Stimulated activated CD4-positive, alpha-beta T cell treated with anti-CD3 and anti-CD28 coated beads, Interleukin-12 subunit alpha, Interleukin-12 subunit beta, amount 100 ng/mL, for 48 hours (primary cell): ENCODE measurements at places on chromosomes 3 and 15.

DNA sequence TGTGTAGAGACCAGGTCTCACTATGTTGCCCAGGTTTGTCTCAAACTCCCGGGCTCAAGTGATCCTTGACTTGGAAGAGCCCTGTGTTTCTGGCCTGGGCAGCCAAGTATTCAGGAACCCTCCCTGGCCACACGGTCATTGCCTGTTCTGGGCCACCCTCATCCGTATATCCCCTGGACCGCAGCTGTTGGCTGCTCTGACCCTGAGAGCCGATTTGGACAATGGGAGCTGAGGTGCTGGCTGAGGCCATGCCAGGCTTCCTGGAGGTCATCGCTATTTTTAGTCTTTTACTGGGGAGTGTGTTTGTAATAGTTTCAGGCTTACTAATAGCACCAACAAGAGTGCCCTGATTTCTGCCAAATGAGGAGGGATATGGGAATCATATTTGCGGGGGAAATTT, 60.7 kb downstream of the ADAMTS7 start:
- DNase-seq: no peak

GRCh38 chr3:151584566-151584965, 123.7 kb upstream of the IGSF10 start:
- no peak for DNase-seq

GRCh38 chr3:194040516-194041273, 95.3 kb upstream of the HES1 start:
- DNase-seq: no peak

DNA sequence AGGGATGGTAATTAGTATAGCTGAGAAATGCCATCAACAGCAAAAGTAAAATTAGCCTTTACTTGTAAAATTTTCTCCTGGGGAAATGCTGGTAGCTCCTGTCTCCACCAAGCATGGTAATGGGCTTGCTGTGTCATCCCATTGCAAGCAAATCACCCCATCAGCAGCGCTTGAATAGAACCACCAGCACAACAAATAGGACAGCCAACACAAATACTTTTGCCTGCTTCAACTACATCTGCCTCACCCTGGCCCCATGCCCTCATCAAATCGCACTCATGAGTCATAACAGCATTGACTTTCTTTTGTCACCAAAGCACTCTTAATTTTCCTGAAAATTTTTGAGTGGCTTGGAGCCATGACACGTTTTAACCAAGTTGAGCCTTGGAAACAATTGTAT, 52.6 kb downstream of the ERC2 start:
- no peak for DNase-seq

- DNase-seq: no peak
These were observed 50.6 kb upstream of the SPPL2A start for GRCh38 chr15:50815958-50816590.

- no peak for DNase-seq
These were observed 329.5 kb downstream of the MFSD1 start for GRCh38 chr3:159131376-159131775.

- no peak for DNase-seq
These were observed 19.0 kb upstream of the ARHGEF26 start for GRCh38 chr3:154102225-154102624.

DNA sequence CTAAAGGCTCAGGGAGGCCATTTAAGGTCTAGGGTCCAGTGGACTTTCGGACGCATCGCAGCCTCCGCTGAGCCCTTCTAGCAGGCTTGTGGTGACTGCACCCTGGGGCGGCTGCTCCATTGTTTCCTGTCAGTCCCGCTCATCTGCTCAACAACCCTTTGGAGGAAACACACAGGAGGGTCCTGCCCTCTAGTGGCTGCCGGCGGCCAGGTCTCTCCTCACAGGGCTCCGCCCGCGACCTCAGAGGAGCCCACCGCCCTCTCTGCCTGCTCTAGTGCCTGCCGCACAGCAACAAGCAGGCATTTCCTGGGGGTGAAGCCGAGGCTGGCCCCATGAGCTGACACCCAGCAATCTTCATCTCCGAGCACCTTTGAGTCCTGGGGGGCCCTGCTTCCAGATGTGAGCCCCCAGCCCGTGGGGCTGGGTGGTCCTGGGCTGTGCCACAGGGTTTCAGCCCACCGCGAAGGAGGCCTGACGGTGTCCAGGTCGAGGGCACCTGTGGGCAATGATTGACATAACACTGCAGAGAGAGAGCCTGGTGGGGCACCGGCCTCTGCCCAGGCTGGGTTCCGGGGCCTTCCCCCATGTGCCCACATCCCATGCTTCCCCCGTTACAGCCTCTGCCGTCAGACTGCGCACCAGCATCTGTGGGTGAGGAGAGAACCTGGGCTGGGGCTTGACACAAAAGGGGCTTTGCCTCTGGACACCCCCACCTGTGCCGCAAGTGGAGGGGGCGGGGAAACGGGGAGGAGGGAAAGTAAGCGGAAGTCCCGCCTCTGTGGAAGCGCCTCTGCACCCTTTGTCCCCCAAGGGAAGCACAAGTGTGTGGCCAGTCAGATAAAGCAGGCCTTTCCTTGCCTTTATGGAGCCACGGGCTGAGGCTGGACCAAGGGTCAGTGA, 27.0 kb upstream of the SFMBT1 start:
- peak; percentile 89 for DNase-seq

DNA sequence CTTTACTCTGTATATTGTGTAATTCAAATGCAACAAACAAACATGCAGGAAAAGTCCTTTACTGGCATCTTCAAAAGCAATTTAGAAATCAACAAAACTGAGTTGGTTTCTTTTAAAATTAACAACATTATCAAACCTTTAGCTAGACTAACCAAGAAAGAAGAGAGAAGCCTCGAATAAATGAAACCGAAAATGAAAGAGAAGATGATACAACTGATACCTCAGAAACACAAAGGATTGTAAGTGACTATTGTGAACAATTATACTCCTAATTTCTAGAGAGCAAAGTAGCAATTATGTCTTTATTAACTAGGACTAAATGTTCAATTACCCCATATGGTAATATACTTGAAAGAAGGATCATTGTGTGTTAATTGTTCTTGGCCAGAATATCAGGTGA, 49.2 kb upstream of the P3H2 start:
- no peak for DNase-seq

DNA sequence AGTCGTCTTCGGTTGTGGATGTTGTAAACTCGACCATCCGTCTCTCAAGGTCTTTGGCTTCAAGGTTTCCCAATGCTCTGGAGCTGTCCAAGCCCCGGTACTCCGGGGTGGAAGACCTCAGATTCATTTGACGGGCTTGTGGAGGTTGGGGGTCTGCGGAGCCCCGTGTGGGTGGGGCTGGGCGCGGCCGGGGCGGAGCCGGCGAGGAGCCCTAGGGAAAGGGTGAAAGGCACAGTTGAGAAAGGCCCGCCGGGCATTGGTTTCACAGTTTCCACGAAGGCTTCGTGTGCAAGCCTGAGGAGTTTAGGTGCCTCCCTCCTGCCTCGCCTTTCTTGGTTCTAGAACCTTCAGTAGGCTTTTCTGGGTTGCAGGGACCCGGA, 360 bp upstream of the MGA start:
- DNase-seq: no peak

DNA sequence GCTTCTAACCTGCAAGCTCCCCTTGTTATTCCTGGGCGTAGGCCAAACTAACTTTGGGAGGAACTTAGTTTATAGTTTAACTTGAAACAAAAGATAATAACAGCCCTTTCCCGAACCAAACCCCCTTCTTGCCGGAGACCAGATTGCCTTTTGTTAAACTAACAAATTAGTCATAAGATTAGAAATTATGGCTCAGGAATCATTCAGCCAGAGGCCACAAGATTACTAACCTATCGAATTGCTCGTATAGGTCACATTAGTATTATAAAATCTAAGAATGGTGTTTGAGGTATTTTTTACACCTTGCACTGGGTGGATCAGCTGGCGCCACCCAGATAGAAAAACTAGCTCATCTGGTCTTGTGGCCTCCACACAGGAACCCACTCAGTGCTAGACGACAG, 65.3 kb upstream of the RAP2B start:
- no peak for DNase-seq

- no peak for DNase-seq
These were observed 95.5 kb downstream of the ST6GAL1 start for GRCh38 chr3:187025656-187026316.

DNA sequence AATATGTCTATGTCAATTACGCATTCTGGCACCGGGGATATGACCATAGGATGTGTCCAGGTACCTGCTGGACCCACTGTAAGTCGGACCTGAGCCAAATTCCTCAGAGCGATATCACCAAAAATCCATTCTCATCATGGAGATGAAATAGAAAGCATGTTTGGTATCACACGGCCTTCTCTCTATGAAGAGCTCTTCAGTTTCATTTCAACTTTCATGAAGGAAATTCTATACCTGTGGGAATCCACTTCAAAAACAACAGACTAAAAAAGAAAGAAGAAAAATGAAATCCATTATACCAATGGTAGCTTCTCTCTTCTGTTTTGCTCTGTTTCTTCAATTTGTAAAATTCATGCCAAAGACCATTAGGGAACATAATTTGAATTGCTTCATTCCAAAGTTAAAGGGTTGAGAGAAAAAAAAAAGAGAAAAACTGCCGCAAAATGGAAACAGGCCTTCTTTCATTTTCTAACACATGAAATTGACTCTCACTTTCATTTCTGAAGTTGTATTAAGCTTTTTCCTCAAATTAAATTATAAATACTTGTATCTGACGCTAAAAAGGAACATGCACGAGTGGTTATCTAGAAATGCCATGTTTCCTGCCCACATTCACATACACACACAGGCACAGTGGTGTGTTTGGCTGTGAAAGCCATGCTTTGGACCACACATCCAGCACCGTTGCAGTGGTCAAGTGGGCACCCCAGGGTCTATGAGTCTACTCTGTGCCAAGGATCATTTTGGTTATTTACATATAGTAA, 46.9 kb upstream of the DIPK2A start:
- DNase-seq: no peak

GRCh38 chr15:66943456-66944095, 121.8 kb upstream of the SMAD3 start:
- DNase-seq: no peak

- no peak for DNase-seq
These were observed 156.0 kb downstream of the PDE8A start for GRCh38 chr15:85137489-85138168.

- no peak for DNase-seq
These were observed 83.7 kb downstream of the CMSS1 start for GRCh38 chr3:99901200-99901926.

GRCh38 chr15:32943711-32944110, 225.9 kb downstream of the GREM1 start:
- DNase-seq: no peak

DNA sequence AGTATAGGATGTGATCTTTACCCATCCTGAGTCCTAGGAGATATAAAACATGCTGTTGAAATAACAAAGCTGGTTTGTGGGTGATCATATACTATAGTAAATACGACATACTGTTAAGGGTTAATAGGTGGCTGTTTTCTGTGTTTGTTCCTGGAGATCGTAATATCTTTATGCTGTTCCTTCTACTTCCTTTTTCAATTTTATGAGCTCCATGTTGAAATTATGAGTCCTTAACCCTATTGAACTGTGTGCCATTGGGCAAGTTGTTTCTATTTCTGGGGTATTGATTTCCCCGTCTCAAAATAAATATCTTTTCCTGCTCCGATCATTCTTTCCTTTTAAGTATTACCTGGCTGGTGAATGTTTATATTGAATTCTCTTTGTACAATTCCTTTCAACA, 115.1 kb downstream of the LPP start:
- no peak for DNase-seq

DNA sequence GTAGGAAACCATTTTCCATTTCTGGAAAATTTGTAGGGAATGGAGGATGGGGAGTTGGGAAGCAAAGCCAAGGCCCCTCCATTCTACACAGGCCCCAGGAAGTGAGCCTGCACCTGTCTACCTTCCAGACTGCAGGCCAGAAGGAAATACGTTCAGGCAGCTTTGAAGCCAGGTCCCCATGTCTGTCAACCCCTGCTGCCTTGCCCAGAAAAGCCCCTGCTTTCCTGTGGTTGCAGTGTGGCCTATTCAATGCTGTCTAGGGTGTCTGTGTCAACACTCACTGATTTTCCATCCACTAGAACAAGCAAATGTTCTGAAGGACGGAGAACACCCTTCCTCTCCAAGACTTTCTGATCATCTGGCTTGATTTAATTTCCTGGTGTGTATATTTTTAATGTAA, 281.9 kb downstream of the TLE3 start:
- no peak for DNase-seq

DNA sequence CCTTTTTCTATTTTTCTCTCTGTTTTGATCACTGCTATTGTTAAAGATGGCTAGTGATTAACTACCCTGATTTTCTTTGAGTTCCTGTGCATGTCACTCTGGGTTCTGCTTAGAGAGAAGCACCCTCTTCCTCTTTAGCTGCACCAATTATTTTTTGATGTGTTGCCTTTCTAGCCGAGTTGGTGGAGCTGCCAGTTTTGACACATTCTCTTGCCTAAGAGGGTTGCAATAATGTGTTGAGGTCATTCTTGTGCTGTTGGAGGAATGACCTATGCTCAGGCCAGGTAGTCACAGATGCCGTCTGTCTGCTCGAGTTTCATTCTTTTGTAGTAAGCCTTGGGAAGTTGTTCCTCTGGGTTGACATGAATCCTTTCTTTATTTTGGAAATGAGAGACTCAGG, 84.6 kb upstream of the DPH6 start:
- DNase-seq: no peak

DNA sequence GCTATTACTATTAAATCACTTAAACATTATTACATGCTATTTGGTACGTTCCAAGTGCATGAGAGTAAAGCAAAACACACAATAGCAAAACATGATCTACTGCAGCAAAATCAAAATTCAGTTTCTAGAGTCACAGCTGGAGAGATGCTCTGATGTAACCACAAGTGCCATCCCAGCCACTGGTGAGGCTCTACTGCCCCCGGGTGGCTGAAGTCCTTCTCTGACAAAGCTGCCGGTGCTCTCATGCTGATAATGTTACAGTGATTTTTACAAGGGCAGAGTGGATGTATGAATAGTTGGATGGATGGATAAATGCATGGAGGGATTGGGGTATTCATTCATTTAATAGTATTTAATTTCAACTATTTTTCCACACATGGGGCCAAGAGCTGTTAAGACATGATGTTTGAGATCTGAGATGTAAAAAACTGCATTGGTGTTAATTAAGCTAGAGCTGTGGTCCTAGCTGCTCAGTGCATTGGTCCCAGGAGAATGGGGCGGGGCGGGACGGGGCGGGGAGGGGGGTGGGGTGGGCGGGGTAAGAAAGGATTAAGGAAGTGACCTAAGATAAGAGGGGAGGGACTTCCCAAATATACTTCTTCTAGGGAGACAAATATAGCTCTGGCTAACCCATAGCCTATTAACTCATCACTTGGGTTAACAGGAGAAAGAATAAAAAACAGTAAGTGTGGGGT, 5.3 kb upstream of the SPESP1 start:
- DNase-seq: peak; percentile 31
